ENCODE measurements at places on chromosomes 11 and 22. TPM values are rescaled to one million over a fixed set of nuclear protein-coding genes. Genes with fewer than 3 reads are reported as not detected.

Gene FAT3
- total RNA-seq, result 30.9 TPM

Gene CEP126
- total RNA-seq, result 2.4 TPM

Gene SMC1B
- total RNA-seq, result 0.11 TPM

Gene TNNI2
- not detected for total RNA-seq

Gene RIN1
- 4.7 TPM for total RNA-seq

Gene CASP5
- not detected for total RNA-seq

Gene APOA4
- not detected for total RNA-seq

Gene ABTB2
- total RNA-seq, result 7.9 TPM

Gene APOC3
- 2.1 TPM for total RNA-seq

Gene CFAP300
- total RNA-seq, result 2.2 TPM

Gene GGTLC2
- not detected for total RNA-seq

Gene ADORA2A
- total RNA-seq, result 8.1 TPM

Gene JAM3
- 34.1 TPM for total RNA-seq

Gene CBLIF
- total RNA-seq, result not detected

Gene ZNF143
- total RNA-seq, result 34.0 TPM
